ENCODE measurements at places on chromosomes 4 and X.

GRCh38 chrX:79412166-79412565 lies 45.0 kb upstream of the ITM2A start:
- DNase-seq = no peak

- DNase-seq = no peak
Measured at GRCh38 chrX:106168107-106168506, at the start of gene PWWP3B. TSS of gene PWWP3B (plus strand) at chrX:106168305. CDS start at chrX:106205433, 37,128 bp downstream.

DNA sequence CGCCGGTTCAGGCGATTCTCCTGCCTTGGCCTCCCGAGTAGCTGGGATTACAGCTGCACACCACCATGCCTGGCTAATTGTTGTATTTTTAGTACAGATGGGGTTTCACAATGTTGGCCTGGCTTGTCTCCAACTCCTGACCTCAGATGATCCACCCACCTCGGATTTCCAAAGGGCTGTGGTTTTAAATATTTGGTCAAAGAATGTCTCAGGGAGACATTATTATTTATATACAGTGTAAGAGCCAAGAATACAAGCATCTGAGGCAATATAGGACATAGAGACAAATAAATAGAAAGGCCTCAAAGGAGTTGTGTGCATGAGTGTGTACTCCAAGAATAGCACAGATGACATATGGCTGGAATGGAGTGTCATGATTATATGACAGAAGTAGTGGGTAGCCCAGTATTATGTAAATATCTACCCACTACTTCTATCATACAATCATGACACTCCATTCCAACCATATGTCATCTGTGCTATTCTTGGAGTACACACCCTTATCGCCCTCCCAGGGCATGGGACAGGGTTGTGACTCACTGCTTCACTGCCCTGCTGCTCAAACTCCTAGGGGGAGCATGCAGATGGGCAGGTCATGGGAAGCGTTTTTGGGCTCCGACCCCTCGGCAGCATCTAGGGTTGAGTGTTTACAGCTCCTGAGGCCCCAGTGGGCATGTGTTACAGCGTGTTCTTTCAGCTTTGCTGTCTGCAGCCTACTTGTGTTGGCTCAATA lies 1649.8 kb upstream of the PCDH10 start:
- no peak for DNase-seq

- DNase-seq = no peak
Measured at GRCh38 chrX:49106930-49107329, 16.6 kb downstream of the GPKOW start.

- no peak for DNase-seq
Measured at GRCh38 chr4:31598639-31599038, 878.5 kb downstream of the PCDH7 start.

DNA sequence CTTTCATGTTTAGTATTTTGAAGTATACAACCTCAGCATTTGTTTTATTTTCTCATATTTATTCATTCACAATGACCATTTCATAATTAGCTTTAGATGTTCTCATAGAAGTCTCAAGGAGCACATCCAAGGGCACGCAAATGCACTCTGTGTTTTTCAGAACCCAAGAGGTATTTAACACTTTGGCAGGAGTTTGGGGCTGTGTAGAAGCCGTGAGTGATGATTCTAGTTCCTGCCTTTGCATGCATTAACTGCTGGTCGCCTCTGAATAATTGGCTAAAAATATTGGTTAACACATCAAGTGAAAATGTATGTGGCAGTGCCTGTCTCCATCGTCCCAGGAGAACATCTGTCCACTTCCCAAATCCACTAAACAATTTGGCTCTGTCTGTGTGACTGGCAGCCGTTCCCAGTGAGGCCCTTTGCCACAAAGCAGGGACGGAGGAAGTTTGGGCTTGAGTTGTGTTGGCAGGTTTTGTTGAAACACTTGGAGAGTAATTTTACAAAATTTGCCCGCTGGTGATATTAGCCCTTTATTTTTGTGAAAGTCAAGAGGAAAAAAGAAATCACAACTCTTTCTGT lies 730.7 kb upstream of the SLIT2 start:
- DNase-seq = no peak

- no peak for DNase-seq
Measured at GRCh38 chr4:69878250-69878649, 18.3 kb upstream of the SULT1E1 start.

DNA sequence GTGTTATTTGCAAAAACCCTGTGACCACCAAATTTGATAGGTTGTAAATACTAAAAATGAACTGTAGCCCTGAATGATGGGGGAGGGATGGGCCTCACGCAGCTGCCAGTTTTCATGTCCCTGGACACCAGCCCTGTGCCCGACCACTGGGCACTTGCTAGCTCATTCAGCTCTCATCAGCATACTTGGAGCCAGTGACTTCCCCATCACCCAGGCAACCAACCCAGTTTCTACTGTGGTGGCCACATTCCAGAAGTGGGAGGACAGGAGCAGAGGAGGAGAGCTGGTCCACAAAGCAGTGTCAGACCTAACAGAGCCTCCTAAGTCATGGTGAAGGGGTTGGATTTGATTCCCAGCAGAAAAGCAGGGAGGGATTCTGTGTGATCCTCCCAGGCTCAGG lies 128.2 kb downstream of the CPEB2 start:
- DNase-seq = no peak

Measured in germinal center (tissue), 1 donor.